ENCODE measurements at places on chromosomes 1 and 21.

- DNase-seq: no peak
Observed at GRCh38 chr1:46587069-46587468, 17.0 kb downstream of the MKNK1 start.

DNA sequence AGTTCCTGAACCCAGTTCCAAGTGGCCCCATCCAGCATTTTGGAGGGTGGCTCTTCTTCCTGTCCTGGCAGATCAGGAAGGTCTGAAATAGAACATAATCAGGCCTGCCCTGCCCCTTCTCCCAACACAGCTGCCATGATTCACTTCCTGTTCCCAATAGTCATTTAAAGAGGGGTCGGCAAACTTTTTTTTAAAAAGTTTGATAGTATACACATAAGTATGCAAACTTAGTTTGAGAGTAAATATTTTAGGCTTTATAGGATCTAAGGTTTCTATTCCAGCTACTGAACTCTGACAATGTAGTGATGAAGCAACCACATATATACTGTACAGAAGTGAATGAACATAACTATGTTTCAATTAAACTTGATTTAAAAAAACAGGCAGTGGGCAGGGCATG lies 66.4 kb downstream of the LUZP1 start:
- no peak for DNase-seq

- DNase-seq: no peak
Observed at GRCh38 chr1:91745640-91746373, 140.1 kb downstream of the TGFBR3 start.

GRCh38 chr1:43978551-43979260 lies at the start of gene B4GALT2:
Gene B4GALT2 (plus strand): TSS chr1:43979210. CDS start chr1:43981161, 1,951 bp downstream.
- peak; percentile 59 for DNase-seq

DNA sequence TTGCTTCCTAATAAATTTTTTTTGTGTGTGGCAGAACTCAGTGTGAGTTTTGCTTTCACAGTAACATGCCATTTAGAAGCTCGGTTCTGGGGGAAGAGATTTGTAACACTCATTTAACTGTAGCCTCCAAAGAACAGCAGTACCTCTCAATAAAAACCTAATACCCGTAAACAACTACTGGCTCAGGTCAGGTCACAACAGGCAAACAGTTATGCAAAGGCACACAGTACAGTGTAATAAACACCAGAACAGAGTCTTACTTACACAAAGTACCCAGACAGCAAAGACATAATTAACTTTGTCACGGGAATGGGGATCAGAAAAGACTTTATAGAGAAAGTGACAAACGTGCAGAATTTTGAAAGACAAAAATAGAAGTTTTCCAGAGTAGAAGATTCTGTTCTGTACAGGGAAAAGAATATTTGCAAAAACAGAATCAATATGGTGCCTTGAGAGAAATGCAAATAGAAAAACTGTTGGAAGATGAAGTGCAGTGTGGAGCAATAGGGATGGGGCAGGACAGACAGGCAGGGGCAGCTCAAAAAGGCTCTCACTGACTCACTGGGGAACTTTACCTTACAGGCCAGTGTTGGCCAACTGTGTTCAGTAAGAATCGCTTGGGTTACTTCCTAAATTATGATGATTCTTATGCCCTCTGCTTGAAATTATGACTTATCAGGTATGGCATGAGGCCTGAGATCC lies 38.8 kb downstream of the EGLN1 start:
- no peak for DNase-seq

GRCh38 chr1:111737216-111738132 lies 1.7 kb downstream of the INKA2 start:
- DNase-seq: peak; percentile 26

GRCh38 chr1:99650030-99650429 lies 4.1 kb downstream of the PALMD start:
- no peak for DNase-seq

DNA sequence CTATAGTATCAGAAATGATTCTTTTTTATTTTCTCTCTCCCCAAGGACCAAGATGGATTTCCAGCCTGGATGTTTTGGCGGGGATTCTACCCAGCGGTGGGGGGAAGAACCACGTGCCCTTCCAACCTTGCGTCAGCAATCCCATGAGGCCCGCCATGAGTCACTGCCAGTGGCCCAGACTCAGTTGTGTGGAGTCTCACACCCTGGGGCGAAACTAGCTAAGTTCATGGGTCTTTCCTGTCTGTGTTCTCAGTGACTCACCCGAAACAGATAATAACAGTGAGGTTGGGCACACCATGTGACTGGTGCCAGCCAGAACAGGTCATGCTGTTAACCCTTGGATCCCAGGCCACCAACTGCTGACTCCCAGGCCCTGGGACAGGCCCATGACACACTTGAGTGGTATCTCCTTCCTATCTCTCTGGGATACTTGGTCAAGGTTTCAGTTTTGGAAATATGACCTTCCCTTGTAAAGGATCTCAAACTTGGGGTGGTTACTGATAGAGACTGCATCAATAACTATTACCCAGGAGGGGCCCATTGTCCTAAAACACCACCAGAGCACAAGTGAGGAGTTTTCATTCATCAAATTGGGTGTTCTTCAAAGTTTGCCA lies 98.0 kb upstream of the DUSP10 start:
- DNase-seq: peak; percentile 83

DNA sequence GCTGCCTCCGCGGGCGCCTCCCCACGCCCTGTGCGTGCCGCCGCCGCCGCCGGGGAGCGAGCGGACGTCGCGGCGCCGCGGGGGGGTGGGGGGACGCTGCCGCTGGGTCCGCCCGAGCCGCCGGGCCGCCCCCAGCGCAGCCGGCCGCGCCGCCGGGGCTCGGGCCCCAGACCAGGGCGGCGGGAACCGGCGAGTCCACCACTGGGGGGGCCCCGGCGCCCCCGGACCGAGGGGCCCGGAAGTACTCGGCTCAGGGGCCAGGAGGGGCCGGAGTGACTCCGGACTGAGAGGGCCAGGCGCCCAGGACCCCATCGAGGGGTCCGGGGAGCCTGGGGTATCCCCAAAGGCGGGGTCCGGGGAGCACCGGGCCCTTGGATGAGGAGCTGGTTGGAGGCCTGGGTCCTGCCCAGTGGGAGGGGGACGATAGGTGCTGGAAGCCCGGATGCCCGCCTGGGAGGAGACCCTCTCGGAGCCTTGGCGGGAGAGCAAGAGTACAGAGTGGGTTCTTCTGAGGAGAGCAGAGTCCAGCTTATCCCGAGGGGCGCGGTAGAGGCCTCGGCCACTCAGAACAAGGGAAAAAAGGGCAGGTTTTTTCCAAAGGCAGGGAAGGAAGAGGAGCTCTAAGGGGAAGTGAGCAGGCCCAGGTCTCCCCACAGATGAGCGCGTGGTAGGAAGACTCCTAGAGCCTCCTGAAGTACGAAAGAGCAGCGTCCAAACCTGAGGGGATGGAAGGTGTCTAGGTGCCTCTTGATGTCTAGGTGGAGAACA lies 556 bp downstream of the GMEB1 start:
- peak; percentile 74 for DNase-seq

DNA sequence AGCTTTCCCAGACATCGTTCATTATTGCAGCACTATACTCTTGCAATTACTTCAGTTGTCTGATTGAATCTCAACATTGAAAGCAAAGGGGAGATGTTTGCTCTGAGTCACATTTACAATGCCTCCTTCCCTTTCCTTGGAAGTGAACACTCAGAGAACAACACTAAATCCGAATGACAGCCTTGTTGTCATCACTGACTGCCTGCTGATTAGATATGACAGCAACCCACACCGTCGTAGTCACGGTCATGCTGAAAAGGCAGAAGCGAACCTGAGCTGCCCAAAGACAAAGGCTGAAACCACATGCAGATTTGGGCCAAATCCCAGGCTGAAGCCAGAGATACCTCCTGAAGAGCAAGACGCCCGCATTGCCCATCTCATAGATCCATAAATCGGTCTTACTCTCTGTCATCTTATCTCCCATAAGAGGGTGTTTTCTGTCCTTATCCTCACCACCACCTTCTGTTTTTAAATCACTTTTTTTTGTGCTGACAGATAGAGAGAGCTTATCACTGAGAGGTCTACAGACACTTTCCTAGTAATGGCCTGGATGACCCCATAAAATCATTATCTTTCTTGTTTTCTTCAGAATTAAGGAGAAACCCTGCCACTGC lies 47.5 kb downstream of the TMCO4 start:
- DNase-seq: no peak

- DNase-seq: no peak
Observed at GRCh38 chr1:42141978-42142377, 11.2 kb upstream of the GUCA2B start.

DNA sequence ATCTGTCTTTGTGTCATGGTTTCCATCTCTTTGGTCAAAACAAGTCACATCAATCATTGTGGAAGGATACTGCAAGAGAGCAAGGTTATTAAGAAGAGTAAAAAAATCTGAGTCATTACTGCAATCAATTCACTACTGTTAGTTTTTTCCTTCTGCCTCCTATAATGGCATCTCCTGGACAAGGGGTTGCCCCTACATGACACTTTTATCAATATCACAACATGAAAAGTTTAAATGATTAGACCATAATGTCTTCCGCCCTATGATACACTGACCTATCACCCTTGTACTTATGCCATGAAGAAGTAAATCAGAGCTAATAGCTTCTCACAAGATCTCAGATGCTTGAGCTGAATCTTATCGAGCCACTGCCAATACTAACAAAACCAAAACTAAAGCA lies 223.9 kb downstream of the KCNK2 start:
- no peak for DNase-seq

- no peak for DNase-seq
Observed at GRCh38 chr1:170521818-170522217, 10.1 kb upstream of the GORAB start.

DNA sequence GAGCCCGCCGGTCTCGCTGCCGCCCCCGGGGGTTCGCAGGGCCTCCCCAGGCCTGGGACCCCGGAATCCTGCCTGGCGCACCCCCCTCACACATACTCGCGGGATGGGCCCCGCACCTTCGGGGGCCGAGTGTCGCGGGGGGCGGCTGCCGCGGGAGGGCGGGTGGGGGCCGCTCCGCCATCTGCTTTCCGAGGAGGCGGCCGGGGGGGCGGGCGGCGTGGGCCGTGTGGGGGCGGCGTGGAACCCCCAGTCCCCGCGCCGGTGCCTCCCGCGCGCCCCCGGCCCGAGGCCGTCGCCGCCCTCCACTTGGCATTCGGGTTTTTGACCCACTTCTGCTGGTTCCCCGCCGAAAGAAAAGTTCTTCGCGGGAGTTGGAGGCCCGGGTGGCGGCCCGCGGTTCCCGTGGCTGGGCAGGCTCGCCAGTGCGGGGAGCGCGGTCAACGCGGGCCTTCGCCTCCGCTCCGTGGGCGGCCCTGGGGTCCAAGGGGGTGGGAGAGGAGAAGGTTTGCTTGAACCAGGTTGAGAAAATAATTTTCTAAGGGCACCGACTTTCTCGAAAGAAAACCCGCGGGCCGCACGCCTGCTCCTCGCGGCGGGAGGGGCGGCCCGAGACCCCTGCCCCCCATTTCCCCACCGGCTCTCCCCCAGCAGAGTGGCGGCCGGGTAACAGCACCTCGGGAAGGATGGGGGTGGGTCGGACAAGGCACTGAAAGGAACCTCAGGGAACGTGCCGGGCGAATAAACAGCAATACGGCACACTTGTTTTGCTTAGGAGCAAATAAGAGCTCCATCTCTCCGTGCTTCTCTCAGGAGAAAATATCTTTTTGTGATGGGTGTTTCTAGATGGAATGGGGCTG lies 1.6 kb downstream of the PHF13 start:
- DNase-seq: no peak

- no peak for DNase-seq
Observed at GRCh38 chr1:112872551-112872962, 83.4 kb downstream of the SLC16A1 start.

DNA sequence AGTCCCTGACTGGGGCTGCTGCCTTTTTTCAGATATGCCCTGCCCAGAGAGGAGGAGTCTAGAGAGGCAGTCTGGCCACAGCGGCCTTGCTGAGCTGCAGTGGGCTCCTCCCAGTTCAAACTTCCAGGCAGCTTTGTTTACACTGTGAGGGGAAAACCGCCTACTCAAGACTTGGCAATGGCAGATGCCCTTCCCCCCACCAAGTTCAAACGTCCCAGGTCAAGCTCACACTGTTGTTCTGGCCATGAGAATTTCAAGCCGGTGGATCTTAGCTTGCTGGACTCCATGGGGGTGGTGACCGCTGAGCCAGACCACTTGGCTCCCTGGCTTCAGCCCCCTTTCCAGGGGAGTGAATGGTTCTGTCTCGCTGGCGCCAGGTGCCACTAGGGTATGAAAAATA lies 18.3 kb upstream of the C1orf53 start:
- no peak for DNase-seq

- DNase-seq: no peak
Observed at GRCh38 chr1:185532856-185533255, 201.3 kb upstream of the HMCN1 start.

DNA sequence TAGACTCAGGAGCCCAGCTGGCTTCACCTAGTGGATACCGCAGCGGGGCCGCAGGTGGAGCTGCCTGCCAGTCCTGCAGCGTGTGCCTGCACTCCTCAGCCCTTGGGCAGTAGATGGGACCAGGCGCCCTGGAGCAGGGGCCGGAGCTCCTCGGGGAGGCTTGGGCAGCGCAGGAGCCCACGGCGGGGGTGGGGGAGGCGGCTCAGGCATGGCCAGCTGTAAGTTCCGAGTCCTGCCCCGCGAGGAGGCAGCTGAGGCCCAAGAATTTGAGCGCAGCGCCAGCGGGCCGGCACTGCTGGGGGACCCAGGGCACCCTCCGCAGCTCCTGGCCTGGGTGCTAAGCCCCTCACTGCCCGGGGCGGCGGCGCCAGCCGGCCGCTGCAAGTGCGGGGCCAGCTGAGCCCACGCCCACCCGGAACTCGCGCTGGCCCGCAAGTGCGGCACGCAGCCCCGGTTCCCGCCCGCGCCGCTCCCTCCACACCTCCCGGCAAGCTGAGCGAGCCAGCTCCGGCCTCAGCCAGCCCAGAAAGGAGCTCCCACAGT lies 30.9 kb downstream of the UTP25 start:
- no peak for DNase-seq

DNA sequence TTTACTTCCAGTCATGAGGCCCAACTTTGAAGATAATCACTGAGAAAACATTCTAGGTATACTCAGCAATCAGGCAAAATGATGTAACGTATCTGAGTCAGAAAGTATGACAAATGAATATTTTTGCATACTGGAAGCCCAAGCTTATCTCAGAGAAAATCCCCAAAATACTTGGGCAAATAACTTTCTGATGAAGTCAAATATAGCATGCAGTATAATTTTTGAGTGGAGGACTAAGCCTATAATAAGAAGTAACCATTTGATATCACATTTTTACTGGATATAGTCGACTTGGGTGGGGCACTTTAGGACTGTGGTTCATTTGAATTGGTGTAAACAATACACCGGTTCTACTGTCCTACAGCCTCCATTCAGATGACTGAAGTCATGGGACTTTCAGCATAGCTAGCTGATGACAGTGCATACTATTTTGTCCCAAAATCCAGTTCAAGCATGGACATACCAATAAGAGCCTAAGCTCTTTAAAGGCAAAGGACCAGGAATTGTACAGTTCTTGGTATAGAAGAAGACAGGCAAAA lies 2.3 kb upstream of the GADD45A start:
- no peak for DNase-seq

DNA sequence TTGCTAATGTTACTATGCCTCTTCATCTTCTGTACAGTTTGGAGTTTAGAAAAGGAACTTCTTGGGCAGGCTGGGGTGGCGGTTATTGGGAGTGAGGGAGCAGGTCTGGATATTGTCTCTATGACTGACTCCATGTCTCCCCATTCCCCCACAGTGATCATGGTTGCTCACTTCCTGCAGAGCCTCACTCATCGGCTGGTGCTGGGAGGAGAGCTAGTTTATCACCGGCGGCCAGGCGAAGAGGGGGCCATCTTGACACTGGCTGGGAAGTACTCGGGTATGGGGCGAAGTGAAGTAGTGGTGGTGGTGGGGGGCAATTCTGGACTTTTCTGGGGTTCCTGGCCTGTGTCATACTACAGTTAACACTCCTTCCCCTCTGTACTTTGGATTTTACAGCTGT lies 2.2 kb downstream of the TOMM40L start:
- no peak for DNase-seq

GRCh38 chr21:45319461-45320211 lies 31.9 kb upstream of the POFUT2 start:
- no peak for DNase-seq

All from activated T-cell treated with anti-CD3 and anti-CD28 coated beads, Interleukin-2, amount 50 U/mL, for 48 hours (primary cell).